CD4-positive, alpha-beta T cell treated with Interleukin-6 at 100 ng/mL for 8 hours (primary cell): ENCODE measurements at places on chromosomes 3 and 15.

DNA sequence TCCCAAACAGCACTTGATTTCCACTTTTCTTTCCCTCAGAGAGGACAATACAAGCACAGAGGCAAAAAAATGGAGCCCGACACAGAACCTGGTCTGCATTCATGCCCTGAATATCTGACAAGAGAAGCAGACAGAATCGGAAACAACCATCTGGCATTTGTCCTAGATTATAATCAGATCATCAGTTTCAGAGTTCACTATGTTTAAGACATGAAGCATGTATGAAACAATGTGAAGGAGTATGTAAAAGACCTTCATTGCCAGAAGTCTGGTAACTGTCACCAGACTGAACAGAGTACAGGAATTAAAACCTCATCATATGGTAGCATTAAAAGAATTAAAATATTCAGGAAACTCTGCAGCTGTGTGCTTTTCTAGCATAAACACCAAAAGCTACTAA, 65.0 kb downstream of the SETD2 start:
- DNase-seq: no peak

DNA sequence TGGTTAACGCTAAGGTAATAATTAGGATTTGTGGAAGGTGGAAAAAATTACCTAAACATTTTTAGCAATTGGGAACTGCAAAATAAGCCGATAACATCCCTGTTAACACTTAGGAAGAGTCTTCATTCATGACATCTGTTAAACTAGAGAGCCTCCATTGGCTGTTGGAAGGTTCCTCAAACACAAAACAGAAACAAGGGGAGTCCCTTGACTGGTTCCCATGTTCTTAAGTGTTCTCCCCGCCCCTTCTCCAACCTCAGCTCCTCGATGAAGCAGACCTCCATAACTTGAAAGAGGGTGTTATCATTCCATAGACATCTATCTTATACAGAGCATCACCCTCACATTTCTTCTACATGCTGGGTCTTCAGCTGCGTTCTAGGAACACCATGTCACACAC, 2.5 kb downstream of the SLC22A13 start:
- no peak for DNase-seq

DNA sequence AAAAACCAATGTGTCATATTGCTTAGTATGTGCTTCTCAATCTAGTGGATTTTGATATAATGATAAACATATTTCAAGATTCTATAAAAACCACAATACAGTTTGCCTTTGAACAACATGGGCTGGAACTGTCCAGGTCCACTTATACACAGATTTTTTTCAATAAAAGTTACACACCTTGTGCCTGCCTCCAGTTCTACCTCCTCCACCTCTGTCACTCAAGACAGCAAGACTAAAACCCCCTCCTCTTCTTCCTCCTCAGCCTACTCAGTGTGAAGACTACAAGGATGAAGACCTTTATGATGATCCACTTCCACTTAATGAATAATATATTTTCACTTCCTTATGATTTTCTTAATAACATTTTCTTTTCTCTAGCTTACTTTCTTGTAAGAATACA, 5.7 kb downstream of the SETD2 start:
- no peak for DNase-seq

DNA sequence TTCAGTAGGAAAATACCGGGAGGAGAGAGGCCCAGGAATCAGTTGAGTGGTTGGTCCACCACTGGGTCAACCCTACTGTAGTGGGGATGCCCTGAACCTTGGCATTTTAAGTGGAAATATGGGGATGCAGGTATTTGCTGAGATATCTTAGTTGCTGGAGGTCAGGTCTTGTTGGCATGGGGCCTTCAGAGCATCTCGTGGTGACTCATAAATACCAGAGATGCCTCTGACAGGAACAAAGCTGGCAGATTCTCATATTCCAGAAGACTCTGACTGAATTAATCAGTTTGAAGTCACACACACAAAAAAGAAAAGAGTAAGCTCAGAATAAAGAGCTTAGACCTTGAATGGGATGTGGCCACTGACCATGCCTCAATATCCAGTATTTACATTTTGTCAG, 91.6 kb downstream of the CACNA2D3 start:
- no peak for DNase-seq

DNA sequence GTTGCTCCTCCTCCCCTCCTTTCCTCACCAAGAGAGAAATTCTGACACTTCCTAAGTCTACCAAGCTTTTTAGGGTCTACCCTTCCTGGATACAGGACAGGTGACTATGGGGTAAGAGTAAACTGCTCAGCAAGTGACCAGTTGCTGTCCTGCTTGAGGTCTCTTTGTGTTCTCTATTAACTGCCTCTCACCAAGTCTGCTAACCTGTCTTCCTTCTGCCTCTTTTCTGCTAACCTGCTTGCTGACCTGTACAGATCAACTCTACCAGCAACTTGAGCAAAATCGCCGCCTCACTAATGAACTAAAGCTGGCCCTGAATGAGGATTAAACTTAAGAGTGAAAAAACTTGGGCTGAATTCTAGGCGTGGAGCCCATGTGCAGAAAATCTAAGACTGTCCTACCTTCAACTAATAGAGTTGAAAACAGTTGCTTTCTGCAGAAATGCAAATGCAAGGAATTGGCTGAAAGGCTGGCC, 27.1 kb downstream of the TPM1 start:
- DNase-seq: no peak

DNA sequence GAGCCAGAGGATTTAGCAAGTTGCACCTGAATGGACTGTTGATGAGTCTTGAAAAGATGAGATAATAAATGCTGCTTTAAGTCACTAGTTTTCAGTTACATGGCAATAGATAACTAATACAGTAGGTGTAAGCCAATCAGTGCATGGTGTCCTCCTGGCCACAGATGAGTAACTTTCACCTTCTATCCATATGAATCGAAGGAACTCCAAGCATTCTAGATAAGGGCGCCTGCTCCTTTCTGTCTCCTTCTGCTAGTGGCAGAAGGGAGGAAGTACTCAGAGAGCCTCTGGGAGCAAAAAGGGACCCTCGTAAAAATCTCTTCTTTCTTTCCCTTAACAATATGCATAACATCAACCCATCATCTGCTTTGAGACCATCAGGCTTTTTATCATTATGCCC, 37.3 kb downstream of the TM6SF1 start:
- DNase-seq: no peak

DNA sequence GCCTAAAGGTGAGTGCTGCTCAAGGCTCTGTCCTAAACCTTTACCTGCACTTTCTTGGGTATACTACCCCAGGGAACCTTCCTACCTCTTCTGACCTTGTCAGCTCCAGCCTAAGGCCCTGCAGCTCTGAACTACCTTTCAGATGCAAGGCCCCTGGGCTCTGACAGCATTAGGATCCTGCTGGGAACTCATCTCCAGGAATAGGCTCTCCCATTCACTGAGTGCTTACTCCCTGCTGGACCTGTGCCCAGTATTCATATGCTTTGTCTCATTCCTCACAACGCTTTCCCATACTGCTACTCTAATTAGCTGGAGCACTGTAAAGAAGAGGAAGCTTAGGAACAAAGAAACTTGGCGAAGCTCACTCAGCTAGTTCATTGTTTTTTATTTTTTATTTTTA, 53.8 kb upstream of the RAB6B start:
- no peak for DNase-seq

- no peak for DNase-seq
These were observed 4.4 kb downstream of the PLSCR4 start for GRCh38 chr3:146246526-146246925.

- DNase-seq: no peak
These were observed 66.9 kb downstream of the FOXB1 start for GRCh38 chr15:60070838-60071493.

- no peak for DNase-seq
These were observed 49.4 kb downstream of the CHCHD6 start for GRCh38 chr3:126753191-126754160.

DNA sequence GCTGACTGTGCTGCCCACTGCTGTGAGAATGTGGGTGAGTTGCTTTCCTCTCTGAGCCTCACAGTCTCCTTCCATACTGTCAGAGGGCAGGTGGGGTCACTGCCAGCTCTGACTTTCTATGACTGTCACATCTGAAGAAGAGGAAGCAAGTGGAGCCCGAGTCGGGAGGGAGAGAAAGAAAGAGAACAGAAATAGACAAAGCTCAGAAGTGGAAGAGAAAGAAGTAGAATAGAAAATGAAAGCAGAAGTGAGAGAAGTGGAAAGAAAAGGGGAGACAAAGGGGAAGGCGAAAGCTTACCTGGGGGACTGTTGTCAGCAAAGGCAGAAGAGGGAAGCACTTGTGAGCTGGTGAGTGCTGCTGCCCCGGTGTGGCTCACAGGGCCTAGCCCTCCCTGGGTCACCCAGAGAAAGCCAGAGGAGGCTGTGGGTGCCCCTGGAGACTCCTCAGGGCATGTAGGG, 57.9 kb downstream of the EPHB1 start:
- no peak for DNase-seq
